H1 (cell line): ENCODE measurements at places on chromosomes 3 and 15.

- H3K4me1 ChIP-seq, result peaks cover 3% of the 10 kb centered on the region
- no peak for DNase-seq
- H3K27ac ChIP-seq, result no peak overlapping the region
- no peaks in the 10 kb centered on the region for H3K36me3 ChIP-seq
- no peaks in the 10 kb centered on the region for H3K27me3 ChIP-seq
- H3K4me3 ChIP-seq, result no peak overlapping the region
Measured at GRCh38 chr3:159818399-159818798, 170.2 kb upstream of the IL12A start.

DNA sequence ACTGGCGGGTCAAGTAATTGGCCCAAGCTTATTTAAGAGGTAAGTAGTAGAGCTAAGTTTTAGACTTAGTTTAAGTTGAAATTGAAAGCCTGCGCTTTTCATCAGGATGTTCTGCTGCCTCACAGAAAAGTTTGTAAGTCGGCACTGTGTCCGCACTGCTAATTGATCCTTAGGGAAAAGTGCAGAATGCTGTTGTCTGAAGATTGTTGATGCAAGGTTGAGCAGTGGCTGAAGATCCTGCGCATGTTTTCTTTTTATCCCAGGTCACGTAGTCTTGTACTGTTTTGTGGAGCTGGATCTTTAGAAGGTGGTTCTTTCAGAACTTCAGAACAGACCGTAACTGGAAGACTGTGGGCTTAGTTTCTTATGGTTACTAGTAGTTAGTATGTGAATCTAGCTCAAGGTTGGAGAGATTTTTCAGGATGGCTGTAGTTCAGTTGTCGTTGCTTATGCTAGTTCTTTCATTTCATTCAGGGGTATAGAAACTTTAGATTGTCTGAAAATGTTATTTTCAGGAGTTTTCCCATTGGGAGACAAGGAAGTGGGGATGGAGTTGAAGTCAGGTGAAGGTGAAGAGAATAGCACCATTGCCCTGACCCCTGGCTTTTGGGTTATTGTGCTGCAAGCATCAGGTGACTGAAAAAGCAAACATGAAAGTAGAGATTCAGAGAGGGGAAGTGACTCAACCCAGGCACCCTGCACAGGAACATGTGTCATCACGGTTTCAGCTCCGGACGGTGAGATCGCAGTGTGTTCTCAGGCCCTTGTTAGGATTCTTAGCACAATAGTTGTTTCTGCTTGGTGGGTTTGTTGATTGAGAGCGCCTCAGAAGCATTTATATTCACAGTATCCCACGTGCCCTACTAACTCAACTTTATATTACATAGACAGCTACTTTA is 32.8 kb downstream of the AKAP13 start:
- no peaks in the 10 kb centered on the region for H3K27me3 ChIP-seq
- H3K4me3 ChIP-seq, result no peak overlapping the region
- H3K27ac ChIP-seq, result no peak overlapping the region
- peak; percentile 29 for DNase-seq

- peaks cover 20% of the 10 kb centered on the region for H3K4me1 ChIP-seq
- H3K27me3 ChIP-seq, result peaks cover 30% of the 10 kb centered on the region
- no peak overlapping the region for H3K4me3 ChIP-seq
- DNase-seq, result no peak
- no peaks in the 10 kb centered on the region for H3K36me3 ChIP-seq
- no peak overlapping the region for H3K27ac ChIP-seq
Measured at GRCh38 chr3:125057186-125057850, 1.5 kb upstream of the HEG1 start.

GRCh38 chr3:184690192-184690883 is 21.5 kb downstream of the MAGEF1 start:
- peaks cover 10% of the 10 kb centered on the region for H3K4me1 ChIP-seq
- no peak for DNase-seq
- no peaks in the 10 kb centered on the region for H3K27me3 ChIP-seq
- no peaks in the 10 kb centered on the region for H3K36me3 ChIP-seq
- H3K4me3 ChIP-seq, result no peak overlapping the region
